ENCODE measurements at places on chromosomes 5 and 9.

DNA sequence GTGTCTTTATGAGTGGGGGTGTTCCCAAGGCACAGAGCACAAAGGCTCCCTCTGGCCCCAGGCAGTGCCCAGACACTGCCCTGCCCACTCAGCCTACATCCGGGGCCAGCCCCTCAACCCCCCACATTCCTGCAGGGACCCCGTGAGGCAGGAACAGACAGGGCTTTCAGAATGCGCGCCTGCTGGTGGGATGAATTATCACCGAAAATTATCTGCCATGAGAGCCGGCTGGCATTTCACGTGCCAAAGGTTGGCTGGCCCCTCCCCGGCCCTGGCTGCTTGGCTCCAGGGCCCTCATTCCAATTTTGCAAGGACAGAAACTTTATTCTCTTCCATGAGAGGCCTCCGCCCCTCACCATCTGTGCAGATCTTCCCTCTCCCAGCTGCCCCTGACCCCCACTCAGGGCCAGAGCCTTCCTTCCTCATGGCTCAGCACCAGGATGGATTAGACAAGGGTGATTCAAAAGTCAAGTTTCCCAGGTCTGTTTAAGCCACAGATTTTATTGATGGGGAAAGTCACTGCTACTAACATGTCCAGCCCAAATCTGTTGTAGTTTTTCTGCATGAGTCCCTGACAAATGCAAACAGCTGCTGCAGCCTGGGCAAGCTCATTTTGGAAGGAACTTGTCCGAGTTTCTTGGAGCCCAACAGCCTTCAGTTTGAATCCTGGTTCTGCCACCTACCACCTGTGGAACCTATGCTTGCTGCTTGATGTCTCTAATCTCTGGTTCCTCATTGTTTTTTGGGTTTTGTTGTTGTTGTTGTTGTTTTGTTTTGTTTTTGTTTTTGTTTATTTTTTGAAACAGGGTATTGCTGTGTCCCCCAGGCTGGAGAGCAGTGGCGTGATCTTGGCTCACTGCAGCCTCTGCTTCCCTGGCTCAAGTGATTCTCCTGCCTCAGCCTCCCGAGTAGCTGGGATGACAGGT is 32.3 kb upstream of the WDR38 start:
- no peak for DNase-seq

DNA sequence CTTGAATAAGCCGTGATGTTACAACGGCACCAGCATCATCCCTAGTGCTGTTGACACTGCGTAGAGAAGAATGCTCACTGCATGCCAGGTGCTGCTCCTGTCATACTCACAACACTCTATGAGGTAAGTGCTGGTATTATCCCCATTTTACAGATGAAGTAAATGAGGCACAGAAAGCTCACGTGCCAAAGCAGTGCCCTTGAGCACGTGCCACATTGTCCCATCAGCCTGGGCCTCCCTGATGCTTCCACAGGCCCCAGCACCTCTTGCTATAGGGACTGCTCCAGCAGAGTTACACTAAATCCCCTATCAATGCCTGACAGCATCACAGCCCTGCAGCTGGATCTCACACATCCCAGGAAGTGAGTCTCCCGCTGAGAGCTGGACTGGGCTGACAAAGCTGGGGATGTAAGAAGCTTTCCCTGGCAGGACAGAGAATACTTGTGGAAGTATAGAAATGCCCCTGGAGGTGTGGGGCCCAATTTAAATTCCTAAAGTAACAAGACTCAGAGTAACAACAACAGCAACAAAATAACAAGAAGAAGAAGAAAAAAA is 216.1 kb downstream of the FSTL4 start:
- no peak for DNase-seq

DNA sequence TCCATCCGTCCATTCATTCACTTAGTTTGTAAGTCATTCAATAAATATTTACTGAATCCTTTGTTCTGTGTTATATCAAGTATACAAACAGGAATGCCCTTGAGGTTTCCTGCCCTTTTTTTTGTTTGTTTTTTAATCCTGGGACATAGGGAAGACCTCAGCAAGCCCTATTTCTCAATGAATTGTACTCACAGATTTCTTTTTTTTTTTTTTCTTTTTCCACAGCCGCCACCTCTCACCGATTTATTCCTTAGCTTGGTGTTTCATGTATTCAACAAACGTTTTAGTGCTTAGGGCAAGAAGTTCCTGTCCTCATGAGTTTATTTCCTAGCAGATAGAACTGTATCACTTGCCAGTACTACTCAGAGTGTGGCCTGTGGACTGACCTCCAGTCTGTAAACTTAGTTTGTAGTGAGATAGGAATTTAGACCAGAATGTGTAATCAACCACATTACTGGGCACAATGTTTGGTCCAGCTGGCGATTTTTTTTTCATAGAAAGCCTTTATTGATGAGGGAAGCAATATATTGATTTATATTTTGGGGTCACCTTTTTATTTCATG is 35.4 kb upstream of the C5orf47 start:
- no peak for DNase-seq

DNA sequence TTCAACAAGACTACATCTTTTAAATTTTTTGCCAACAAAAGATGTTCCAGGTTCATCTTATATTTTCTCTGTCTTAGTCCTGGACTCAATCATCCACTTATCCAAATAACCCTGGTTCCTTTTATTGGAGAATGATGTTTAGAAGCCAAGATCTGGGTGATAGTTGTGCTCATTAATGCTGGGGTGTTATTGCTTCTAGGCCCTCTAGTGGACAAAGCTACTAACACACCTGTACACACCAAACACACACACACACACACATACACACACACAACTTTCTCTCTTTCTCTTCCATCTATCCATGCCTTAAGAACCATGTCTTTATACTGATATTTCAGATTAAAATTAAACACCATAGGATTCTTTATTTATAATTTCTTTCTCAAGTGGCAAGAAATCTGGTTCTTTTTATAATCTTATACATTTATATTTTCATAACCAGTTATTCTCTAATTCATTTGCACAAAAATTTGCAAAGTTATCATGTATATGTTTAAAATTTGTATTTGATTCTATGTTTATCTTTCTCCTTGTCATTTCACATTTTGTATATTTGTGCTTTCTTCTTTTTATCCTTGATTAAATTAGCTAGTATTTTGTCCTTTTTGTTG is 179.1 kb upstream of the SMIM23 start:
- DNase-seq, result no peak

- no peak for DNase-seq
Measured at GRCh38 chr9:19700699-19701098, 88.1 kb downstream of the SLC24A2 start.

DNA sequence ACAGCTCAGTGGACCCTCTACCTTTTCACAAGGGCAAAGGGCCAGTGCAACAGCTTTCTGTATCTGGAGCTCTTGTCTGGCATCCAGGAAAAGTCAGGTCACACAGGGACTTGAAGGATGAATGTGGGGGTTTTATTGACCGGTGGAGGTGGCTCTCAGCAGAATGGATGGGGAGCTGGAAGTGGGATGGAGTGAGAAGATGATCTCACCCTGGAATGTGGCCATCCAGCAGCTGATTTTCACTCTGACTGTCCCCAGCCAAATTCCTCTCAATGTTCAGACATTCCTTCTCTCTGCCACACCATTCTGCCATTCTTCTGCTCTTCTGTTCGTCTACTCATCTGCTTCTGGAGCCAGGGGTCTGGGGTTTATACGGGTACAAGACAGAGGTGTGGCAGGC is 1119.9 kb downstream of the TAF11L14 start:
- DNase-seq, result no peak

GRCh38 chr5:2506603-2507002 is 244.9 kb downstream of the IRX2 start:
- DNase-seq, result no peak

DNA sequence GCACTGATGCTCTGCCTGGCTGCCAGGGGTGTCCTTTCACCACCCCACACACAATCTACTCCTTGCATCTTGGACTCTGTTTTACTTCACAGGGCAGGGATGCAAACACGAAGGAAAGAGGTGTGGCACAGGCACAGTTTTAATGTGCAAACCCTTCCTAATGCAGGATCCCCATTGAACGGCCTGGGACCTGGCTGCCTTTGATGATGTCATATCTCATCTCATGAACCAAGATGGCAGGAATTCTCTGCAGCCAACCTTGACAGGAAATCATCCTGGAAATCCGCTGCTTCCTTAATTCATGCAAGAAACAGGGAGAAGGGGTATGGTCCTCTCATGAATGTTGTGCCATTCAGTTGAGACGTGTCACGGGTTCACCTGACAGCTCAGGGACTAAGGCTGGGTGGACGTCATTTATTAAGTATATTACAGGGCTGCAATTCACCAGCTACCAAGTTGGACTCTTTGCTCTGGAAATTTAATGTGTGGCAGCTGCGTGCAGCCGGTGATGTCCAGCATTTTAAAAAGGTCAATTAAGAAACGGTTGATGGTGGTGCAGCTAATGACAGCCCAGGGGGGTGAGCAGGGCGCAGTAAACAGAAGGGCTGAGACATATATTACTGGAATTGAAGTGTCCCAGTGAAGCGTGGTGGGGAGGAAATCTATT is 91.5 kb downstream of the LMNB1 start:
- DNase-seq, result no peak

Measured in activated CD8-positive, alpha-beta memory T cell treated with anti-CD3 and anti-CD28 coated beads for 1 hour (primary cell).